ENCODE measurements at places on chromosomes 5 and 9.

DNA sequence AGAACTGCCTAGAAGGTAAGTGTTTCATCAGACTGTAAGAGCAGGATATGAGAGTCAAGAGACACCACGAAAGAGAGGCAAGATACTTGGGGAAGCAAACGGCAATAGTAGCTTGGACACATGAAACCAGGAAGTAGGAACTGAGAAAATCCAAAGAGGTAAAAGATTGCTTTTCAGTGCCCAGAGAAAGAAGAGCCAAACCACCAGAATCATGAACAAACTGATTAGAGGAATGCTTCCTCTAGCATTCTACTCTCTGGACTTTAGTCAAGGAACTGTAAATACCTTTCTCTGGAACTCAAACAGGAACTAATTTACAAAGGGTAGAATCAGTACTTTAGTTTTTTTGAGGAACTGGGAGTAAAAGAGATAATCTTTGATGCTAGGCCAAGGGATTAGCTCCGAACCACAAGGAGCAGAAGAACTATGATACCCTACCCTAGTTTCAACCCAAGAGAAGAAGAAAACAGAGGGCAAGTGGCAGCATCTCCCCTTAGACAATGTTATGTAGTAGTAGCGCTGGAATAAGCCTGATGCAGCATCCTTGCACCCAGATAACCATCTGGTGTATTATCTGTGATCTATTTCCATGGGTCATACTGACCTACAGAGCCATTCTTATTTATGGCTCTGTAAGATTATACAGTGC, 41.3 kb downstream of the EFCAB9 start:
- no peak for DNase-seq

DNA sequence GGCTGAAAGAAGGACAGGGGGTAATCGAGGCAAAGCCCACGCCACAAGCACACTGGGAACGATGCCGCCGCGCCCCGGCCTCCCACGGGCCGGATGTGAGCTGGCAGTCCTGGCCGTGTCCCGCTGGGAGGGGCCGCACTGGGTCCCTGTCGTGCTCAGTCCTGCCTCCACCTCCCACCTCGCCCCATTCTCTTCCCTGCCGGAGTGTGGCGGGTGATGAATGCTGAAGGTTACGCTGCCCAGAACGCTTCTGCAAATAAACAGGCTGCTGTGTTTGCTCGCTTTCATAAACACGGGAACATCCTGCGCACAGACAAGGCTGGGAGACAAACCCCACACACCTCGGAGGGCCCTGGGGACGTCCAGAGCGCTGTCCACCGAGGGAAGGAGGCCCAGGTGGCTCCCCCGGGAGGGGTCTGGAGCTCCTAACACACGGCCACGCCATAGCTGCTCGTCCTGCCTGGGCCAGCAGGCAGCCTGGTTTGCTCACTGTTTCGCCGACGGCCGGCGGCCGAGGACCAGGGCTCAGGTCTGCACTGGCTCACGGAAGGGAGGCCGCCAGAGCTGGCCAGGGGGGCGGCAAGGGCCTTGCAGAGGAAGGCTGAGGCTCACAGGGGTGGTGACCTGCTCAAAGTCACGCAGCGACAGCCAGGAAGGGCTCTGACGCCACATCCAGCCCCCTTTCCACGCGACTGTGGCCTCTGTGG, 2.3 kb downstream of the DNLZ start:
- DNase-seq, result no peak

DNA sequence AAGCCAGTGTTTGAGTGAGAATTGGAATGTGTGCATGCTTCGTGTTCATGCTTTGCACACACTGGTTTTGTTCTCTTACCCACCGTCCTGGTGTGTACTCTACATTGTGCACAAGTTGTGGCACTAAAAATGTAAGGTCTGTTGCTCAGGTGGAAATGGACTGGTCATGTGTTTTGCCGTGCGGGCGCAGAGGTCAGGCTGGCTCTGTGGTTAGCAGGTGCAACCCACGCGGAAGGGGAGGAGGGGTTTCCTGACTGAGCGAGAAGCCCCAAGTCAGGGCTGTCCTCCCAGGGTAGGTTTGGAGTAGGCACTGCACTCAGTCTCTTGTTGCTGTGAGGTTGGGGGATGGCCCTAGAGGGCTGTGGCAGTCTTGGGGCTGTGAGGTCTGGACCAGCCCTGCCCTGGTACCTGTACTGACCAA, 86.6 kb downstream of the EHMT1 start:
- DNase-seq, result no peak

GRCh38 chr9:27145143-27145542, 36.1 kb downstream of the TEK start:
- DNase-seq, result no peak

GRCh38 chr9:113659740-113660139, 196.2 kb downstream of the RGS3 start:
- no peak for DNase-seq

- DNase-seq, result no peak
Observed at GRCh38 chr9:26725573-26725972, 167.0 kb downstream of the CAAP1 start.

DNA sequence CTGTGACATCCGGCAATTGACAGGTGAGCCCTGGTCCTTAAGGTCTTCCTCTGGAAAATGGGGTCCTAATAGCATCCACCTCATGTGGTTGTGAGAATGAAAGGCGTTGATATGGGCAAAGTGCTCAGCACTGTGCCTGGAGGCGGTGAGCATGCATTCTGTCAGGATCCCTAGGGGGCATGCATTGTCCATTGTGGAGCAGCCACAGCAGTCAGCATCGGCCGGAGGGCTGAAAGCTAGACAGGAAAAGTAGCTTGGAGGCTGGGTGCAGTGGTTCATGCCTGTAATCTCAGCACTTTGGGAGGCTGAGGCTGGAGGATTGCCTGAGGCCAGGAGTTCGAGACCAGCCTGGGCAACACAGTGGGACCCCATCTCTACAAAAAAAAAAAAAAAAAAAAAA, 122.2 kb downstream of the LHX2 start:
- no peak for DNase-seq

GRCh38 chr9:35741740-35742139, 7.3 kb downstream of the GBA2 start:
- no peak for DNase-seq

DNA sequence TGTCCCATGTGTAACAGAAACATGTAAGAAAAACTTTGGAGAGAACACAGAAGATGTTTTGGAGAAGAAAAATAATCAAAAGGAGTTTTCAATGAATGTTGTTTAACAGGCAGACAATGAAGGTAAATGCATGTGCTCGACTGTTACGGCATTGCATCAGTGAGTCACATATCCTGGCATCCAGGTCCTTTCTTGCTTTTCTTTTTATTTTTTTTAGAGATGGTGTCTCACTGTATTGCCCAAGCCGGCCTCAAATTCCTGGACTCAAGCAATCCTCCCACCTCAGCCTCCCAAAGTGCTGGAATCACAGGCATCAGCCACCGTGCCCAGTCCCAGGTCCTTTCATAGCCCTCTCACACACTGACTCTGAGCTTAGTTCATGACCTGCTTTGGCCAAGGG, 181.8 kb downstream of the DTWD2 start:
- no peak for DNase-seq

GRCh38 chr5:21593261-21593660, 1259.9 kb downstream of the CDH12 start:
- DNase-seq, result no peak

- no peak for DNase-seq
Observed at GRCh38 chr5:178357121-178357521, 124.5 kb upstream of the PHYKPL start.

- DNase-seq, result no peak
Observed at GRCh38 chr5:149802809-149803552, 72.9 kb downstream of the PPARGC1B start.

DNA sequence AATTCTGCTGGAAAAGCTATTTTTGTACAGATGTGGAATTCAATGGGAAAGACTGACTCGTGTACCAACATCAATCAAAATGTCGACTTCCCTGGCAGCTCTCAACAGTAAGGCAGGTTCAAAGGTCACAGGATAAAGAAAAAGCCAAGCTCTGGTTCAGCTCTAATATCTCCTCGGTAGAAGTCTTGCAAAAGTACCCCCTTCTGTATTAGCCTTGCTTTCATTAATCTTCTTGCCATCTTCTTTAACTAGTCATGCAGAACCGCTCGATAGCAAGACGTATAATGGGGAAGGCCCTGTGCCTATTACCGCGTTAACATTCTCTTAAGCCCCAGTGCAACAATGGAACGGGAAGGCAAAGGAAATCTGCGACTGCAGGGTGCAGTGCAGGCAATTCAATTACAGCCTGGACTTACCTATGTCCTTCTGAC, 201.2 kb downstream of the GAPVD1 start:
- no peak for DNase-seq

GRCh38 chr9:7970681-7971330, 171.2 kb upstream of the DMAC1 start:
- no peak for DNase-seq

DNA sequence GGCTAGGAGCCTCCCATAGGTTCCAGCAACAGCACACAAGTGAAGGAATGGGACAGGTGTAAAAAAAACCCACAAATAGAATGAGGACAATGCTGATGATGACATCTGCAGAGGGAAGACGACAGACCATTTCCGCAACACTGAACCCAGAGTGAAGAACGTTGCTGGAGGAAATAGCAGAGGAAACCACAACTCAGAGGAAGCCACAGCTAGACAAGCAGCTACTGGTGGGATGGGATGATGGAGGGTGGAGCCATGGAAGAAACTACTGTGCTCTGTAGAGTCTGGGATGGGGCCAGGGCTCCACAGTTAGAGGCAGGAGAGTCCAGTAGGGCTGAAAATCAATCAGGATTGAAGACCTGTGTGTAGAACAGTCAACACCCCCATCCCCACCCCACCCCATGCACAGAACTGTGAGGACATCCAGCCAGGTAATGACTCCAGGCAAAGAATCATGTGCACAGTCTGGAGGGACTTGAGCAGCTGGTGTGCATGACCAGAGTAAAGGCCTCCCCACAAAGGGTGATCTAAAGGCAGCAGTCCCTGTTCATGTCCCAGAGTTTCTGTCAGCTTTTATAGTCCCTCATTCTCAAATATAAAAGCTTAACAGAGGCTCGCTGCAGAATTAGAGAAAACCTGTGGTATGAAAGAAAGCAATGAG, 65.2 kb upstream of the SPIN1 start:
- no peak for DNase-seq

- DNase-seq, result no peak
Observed at GRCh38 chr5:13771011-13771571, 173.4 kb downstream of the DNAH5 start.

DNA sequence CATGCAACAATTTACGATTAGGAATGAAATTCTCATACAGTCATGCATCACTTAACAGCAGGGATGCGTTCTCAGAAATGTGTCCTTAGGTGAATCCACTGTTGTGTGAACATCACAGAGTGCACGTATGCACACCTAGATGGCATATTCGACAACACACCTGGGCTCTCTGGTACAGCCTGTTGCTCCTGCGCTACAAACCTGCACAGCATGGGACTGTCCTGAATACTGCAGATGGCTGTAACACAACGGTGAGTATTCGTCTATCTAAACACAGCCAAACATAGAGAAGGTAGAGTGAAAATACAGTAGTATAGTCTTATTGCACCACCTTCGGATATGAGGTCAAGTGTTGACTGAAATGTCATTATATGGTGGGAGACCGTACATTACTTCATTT, 44.0 kb upstream of the LCP2 start:
- DNase-seq, result no peak

DNA sequence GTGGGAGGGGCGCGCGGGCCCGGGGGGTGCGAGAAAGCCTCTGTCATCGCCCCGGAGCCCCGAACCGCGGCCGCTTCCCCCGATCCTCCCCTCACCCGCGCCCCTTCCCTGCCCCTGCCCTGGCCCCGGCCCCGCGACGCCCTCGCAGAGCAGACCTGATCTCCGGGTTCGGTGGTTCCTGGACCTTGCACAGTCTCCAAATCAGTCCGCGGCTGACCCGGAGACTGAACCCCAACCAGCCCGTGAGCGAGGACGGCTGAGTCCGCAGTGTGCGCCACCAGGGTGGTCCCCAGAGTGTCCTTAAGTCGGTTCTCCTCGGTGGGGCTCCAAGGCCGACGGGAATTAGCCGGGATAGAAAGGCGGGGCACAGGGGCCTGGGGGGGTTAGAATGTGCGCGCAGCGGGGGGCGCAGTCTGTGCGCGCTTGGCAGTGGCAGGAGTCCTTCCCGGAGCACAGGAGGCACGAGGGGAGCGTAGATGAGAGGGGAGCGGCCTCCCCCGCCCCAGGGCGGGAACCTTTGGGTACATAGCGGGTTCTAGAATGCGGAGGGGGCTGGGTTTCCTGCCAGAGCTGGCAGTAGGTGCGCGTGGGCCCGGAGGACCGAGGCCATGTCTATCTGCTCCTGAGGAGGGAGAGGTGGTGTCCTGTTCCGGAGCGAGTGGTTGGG, 779 bp downstream of the PKN3 start:
- DNase-seq, result no peak

DNA sequence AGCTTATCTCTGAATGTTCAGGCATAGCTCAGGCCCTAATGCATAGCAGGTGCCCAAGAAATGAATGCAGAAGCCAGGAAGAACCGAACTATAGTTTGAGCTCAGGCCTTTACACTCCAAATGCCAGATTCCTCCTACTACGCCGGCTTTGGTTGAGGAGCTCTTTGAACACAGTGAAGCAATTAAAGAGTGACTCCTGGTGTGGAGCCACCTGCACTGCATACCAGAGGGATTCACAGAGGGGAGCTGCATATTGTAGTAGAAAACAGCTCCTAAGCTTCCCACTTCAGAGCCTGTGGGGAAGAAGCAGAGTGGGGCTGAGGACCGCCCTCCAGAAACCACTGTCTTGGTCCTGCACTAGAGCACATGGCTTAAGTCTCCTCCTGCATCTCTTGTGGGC, 14.5 kb upstream of the KCNMB1 start:
- no peak for DNase-seq

GRCh38 chr5:54259090-54259489, 51.3 kb downstream of the ARL15 start:
- DNase-seq, result no peak

- DNase-seq, result no peak
Observed at GRCh38 chr9:130320723-130321481, 55.3 kb downstream of the HMCN2 start.

DNA sequence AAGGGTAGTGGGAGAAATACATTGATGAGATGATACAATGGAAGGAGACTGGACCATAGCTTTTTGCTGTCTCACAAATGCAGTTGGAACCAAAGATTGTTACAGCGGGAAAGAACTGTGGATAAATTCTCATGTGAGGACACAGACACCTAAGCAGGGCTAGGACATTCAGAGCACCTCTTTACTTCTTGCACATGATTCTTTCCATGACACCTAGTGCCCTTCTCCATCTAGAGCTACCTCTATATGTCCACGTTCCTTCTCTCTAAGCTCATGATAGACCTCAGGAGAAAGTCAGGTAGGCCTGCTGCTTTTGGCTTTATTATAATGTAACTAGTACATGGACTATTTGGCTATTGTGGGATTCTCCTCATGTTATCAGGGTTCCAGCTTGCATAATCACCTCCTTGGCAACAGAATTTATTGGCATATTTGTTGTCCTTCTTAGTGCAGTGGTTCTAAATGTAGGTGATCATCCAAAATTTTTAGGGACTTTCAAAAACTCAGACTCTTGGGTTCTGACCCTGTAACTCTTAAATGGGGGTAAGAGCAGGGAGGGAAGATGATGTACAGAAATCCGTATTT, 27.2 kb downstream of the NR3C1 start:
- no peak for DNase-seq

GRCh38 chr5:136084698-136085097, 47.9 kb upstream of the SMAD5 start:
- DNase-seq, result no peak

GRCh38 chr9:83508067-83508466, 30.1 kb downstream of the FRMD3 start:
- DNase-seq, result no peak

GRCh38 chr5:114782869-114783268, 386.8 kb downstream of the TRIM36 start:
- DNase-seq, result no peak

- DNase-seq, result no peak
Observed at GRCh38 chr5:165881259-165881658, 2375.8 kb downstream of the MAT2B start.

GRCh38 chr5:30853158-30853557, 340.3 kb upstream of the CDH6 start:
- no peak for DNase-seq

Data from cortex of kidney (tissue), 1 donor.